ENCODE measurements at places on chromosomes 5 and 9.

DNA sequence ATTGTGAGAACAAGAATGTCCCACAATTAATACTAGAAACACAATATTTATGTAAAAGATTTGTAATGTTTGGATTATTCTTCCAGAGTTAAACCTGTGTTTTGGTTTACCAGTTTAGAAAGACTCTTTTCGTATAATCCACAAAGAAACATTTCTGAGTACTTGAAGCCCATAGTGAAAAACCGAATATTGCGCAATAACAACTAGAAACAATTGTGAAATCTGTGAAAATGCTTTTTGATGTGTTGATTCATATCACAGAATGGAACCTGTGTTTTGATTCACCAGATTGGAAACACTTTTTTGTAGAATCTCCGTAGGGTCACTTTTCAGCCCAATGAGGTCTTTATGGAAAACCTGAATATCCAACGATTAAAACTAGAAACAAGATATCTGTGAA, 386.2 kb downstream of the PRDM9 start:
- DNase-seq: no peak

GRCh38 chr5:131716650-131717049, 80.2 kb downstream of the FNIP1 start:
- DNase-seq: no peak

DNA sequence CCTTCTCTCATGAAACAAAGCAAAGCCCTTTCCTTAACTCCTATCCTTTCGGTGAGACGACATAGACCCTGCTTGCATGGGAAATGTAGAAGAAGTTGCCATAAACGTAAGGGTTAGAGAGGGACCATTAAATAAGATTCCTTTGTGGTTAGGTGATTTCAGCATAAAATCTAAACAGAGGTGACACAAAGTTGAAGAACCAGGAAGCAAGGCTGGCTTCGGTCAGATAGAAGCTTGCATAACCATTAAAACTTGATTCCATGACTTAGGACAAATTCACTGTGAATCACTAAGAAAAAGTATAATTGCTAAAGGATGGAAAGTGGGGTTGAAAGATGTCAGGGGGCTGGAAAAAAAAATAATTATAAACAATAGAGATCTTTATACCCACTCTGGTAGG, 30.9 kb upstream of the ABLIM3 start:
- no peak for DNase-seq

- no peak for DNase-seq
These were observed 672.5 kb upstream of the RORB start for GRCh38 chr9:73824671-73825070.

DNA sequence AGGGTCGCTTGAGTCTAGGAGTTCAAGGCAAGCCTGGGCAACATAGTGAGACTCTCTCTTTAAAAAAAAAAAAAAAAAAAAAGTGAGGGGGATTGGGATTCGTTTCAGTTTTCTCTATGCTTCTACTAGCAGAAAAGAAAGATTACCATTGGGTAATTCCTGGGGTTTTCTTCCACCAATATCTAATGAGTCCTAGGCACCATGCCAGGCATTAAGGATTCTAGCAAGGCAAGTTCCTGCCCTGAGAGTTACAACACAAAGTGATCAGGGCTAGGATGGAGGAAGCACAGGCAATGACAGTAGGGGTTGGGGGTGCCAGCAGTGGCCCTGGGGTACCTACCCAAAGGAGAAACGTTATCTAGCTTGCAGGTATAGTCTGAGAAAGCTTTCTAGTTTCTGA, 90.8 kb downstream of the PCDH1 start:
- DNase-seq: no peak

DNA sequence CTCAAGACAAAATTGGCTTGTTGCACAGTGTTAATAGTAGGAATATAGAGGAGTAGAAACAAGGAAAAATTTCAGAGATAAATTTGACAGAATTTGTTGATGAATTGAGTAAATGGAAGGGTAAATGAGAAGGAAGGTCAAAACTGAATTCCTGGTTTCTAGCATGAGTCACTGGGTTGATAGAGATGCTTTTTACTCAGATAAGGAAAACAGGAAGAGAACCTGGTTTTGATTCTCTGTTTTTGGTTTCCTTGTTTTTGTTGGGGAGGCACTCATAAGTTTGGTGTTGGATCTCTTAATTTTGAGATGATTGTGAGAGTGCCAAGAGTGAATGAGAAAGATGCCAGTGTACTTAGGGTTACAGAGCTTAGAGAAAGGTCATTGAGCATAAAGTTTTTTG, 7.1 kb downstream of the LRRC70 start:
- DNase-seq: no peak

DNA sequence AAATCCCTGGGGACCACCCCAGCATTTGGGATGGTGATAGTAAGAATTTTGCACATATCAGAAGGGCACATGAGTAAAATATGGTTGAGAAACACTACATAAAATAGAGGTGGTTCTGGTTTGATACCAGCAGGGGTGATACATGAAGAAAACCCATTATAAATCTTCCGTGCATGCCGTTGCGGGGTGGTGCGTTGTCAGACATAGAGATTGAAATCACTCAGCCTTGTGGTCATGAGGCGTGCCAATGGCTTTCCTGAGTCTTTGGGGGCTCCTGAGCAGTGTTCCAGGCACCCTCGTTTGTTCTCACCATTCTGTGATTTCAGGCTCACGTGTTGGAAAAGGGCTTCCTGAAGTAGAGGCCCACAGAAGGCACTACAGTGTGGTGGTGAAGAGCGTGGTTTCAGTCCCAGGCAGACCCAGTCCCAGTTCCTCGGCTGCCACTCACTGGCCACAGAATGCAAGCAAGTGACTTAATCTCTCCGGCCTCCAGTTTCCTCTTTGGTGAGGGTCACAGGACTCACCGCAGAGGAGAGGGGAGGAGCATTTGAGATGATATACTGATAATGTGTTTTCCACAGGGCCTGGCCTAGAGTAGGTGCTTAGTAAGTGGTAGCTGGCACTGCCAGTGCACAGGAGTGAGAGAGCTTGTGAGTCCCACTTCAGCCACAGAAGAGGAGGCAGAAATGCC, 20.5 kb upstream of the GLRX start:
- no peak for DNase-seq

DNA sequence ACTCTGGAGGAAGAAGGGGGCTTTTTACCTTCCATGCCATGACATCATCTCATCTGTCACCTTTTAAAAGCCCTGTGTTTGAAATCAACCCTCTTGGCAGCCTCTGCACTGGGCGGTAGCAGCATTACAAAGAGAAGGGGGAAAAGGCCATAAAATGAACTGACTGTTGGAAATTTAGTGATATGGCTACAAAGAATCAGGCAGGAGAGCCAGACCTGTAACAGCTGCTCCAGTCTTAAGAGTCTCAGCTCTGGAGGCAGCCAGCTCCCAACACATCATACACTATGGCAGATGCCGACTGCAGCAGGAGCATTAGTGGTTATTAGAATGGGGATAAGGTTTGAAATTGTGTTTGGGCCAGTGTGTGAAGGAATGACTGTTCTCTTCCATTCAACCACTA, 257.5 kb downstream of the DMAC1 start:
- no peak for DNase-seq

DNA sequence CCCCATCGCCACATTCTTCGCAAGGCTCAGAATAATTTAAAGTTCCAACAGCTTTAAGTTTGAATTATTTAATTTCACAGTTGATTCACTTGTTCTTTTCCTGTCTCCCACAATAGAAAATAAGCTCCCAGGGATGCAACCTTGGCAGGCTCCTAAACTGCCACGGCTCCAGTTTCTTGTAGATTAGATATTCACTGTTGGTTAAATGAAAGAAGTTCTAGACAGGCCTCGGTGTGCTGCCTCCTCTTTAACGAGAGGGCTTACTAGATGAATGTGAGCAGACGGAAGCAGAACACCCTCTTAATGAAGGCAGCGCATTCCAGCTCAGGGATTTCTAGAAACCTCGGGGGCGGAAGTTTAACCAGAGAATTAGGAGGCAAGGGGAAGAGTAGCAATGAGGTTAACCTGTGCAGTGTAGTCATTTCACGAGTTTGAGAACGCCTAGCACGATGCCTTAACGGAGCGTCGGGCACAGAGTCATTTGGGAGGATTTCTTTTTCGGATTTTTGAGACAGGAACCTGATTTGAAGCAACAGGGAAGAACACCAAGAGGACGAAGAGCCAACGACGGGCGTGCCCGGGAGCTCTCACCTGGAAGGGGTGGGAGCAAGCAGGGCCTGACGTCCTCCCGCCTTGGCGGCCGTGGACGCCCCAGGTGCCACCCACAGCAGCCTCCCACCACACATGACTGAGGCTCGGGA, 637 bp upstream of the SMC5 start:
- DNase-seq: no peak

GRCh38 chr9:126108240-126108639, 218.4 kb upstream of the MVB12B start:
- no peak for DNase-seq

DNA sequence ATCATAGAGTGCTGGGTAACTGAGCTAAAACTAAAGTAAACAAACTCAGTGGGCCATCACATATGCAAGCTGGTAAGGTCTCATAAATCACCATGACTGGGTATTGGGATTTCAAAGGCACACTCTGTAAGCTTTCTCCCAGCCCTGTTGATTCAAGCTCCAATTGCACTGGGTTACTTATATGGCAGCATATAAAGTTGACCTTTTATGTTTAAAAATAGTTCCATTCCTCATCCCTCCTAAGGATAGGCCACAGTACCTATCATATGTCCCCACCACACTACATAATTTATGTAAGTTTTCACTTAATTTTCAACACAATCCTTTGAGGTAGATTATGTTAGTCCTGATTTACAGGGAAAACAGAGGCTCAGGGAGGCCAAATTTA, 438.4 kb downstream of the RAB3C start:
- peak; percentile 95 for DNase-seq

DNA sequence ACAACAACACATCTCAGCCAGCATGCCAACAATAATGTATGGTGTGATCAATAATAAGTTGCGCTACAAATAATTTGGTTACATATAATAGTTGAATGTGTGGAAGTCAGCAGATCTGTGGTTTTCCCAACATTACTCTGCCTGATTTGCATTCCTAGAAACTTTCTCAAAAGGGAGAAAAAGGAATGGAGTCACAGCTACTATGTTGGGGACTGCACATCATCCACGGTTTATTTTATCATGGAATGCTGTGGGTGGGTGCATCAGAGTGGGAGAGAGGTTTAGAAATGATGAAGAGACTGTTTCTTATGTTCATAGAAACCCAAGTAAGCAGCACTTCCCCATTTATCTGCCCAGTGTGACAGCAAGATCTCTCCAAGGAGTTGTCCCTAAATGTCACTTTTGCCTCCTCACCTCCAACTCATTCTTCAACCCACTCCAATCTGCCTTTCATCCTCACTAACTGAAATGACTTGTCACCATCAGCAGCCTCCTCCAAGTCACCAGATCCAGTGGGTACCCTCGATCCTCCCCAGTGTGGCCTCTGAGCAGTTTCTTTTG, 2.8 kb upstream of the SPOCK1 start:
- DNase-seq: no peak

- DNase-seq: no peak
These were observed 16.1 kb downstream of the GSN start for GRCh38 chr9:121283856-121284732.

- DNase-seq: no peak
These were observed 31.7 kb upstream of the IRX4 start for GRCh38 chr5:1914471-1914870.

GRCh38 chr9:77011973-77012821, 7.3 kb upstream of the FOXB2 start:
- DNase-seq: no peak

GRCh38 chr9:135014311-135015010, 73.0 kb upstream of the OLFM1 start:
- DNase-seq: no peak

- no peak for DNase-seq
These were observed 6.4 kb downstream of the ISCA1 start for GRCh38 chr9:86275962-86276361.

GRCh38 chr5:109921735-109922380, 232.1 kb downstream of the MAN2A1 start:
- no peak for DNase-seq

- no peak for DNase-seq
These were observed 30.0 kb downstream of the SLC6A7 start for GRCh38 chr5:150219861-150220260.

- DNase-seq: no peak
These were observed 49.2 kb upstream of the PTPRD start for GRCh38 chr9:10661994-10662393.

DNA sequence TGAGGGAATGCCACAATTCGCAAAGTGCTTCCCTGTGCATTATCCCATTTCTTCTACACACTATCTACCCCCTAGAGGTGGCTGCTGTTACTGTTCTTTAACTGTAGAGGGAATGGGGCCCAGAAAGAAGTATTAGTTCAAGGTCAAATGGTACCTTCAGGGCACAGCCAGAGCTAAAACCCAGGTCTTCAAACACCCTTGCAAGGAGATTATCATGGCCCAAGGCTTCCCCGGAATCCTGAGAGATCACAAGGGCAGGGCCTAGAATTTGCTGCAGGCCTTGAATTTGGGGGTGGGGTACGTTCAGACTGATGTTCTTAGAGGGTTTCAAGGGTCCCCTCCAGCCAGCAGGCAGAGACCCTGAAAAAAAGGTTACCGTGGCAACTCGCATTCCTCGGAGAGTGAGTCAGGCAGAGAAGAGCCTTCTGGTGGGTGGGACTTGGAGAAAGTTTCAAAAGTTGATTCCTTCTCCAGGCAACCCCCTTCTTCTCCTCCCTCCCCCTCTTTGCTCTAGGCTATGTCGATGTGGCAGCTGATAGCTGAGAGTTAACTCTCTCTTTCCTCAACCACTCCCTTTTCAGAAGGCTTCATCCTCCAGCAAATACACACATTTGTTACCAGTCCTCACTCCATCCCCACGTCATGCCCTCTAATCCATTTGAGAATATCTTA, 1.9 kb downstream of the SPARC start:
- DNase-seq: no peak

- no peak for DNase-seq
These were observed 16.1 kb upstream of the CRB2 start for GRCh38 chr9:123339666-123340510.

GRCh38 chr5:177600508-177601018, 631 bp downstream of the B4GALT7 start:
- DNase-seq: no peak

GRCh38 chr5:121199216-121199999, 652.3 kb upstream of the FTMT start:
- DNase-seq: no peak

DNA sequence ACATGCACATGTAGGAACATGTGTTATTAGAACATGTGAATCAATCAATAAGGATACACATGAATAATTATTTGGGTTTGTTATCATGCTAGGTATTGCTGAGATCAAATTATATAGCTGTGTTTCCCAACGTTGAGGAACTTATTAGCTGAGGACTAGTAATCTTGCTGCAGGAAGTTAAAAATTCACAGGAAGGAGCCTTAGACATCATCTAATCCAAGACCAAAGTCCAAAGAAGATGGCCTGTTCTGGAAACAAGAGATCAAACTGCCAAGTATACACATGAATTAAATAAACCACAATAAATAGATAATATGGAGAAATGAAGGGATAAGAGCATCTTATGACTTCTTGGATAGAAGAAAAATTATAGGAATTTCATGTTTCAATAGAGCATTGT, 19.9 kb downstream of the POU5F2 start:
- no peak for DNase-seq

GRCh38 chr5:178555771-178556211, 34.4 kb downstream of the COL23A1 start:
- DNase-seq: no peak

Data from NCI-H187 treated with DMSO at 0.1 percent for 48 hours (cell line).